ENCODE measurements at places on chromosomes 2 and 18. TPM values are rescaled to one million over a fixed set of nuclear protein-coding genes. Genes with fewer than 3 reads are reported as not detected.

DNA sequence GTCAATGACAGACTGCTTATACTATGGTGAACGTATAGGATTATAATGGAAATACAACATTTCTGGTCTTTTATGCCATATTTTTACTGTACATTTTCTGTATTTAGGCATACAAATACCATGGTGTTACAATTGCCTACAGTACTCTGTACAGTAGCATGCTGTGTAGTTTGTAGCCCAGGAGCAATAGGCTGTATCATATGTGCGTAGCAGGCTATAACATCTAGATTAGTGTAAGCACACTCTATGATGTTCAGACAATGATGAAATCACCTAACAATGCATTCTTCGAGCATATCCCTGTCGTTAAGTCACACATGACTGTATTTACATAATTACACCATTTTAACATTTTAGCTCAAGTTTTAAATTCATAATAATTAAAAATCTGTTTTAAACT, 556.6 kb upstream of the ZNF804A start:
- no peaks in the 10 kb centered on the region for H3K4me1 ChIP-seq
- no peak overlapping the region for H3K27ac ChIP-seq
- H3K36me3 ChIP-seq = no peaks in the 10 kb centered on the region
- no peak overlapping the region for H3K4me3 ChIP-seq

- H3K36me3 ChIP-seq = no peaks in the 10 kb centered on the region
- H3K4me1 ChIP-seq = peaks cover 2% of the 10 kb centered on the region
- H3K4me3 ChIP-seq = no peak overlapping the region
- no peak overlapping the region for H3K27ac ChIP-seq
- peaks cover 10% of the 10 kb centered on the region for H3K27me3 ChIP-seq
These were observed 121.0 kb upstream of the MSTN start for GRCh38 chr2:190183539-190183938.

Gene ABHD1
- total RNA-seq = 2.1 TPM

Gene POMC
- 7.6 TPM for total RNA-seq

Gene STARD6
- total RNA-seq = not detected

All from naive thymus-derived CD8-positive, alpha-beta T cell (primary cell).